Germinal center (tissue), 1 donor: ENCODE measurements at places on chromosomes 6 and 20.
A peak's percentile ranks its signal among the peaks of the same experiment; 100 is the strongest.

DNA sequence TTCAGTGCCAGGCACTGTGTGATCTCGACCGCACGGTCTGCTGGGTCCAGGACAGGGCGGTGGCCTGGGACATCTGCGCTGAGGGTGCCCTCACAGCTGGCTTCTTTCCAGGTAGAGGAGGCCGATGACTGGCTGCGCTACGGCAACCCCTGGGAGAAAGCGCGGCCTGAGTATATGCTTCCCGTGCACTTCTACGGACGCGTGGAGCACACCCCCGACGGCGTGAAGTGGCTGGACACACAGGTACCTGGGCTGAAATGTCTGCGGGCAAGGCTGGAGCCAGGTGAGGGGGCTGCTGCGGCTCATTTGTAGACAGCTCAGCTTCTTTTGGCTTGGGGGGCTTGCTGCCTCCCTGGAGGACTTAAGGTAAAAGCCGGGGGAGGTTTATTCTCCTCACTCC is 26.6 kb downstream of the PYGB start:
- no peak for DNase-seq

DNA sequence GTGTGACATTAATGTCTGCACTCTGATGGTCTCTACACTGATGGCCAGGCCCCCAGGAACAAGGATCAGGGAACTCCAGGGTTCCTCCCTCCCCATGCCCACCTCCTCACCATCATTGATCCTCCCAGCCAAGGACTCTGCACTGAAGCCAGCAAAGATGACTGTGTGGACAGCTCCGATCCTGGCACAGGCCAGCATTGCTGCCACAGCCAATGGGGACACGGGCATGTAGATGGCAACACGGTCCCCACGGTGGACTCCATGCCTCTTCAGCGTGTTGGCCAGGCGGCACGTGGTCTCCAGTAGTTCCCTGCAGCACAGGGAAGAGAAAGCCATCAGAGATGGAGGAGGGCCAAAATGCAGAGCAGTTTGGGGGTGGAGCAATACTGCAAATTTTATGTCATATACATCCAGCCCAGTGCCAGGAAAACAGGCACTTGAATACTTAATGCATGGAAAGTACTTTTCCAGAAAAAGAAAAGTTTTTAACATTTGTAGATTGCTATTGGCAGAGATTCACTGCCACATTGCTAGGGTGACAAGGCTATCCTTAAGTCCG is 27.2 kb downstream of the ACSS1 start:
- DNase-seq, result no peak

DNA sequence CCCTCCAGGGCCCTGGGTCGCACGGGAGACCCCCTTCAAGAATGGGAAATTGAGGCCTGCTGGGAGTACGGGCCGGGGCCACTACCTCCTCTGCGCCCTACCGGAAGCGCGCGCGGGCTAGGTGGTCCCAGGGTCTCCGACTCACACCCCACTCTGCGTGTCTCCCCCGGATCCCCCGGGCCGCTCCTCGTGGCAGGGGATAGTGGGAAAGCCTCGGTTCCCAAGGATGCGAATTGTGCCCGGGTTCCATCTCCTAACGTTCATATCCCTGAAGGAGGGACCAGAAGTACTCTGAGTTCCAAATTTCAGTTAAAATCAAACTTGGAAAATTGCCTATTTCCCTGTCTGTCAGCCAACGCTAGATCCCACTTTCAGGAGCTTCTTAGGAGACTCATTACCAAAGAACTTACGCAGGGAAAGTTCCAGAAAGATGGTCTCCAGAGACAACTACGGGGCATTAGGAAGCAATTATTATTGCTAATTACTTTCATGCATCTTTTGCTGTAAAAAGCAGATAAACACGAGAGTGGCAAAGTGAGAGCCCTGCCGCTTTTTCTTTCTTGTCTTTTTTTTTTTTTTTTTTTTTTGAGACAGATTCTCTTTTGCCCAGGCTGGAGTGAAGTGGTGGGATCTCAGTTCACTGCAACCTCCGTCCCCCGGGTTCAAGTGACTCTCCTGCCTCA is 858 bp downstream of the FAM83D start:
- DNase-seq, result peak; percentile 17

DNA sequence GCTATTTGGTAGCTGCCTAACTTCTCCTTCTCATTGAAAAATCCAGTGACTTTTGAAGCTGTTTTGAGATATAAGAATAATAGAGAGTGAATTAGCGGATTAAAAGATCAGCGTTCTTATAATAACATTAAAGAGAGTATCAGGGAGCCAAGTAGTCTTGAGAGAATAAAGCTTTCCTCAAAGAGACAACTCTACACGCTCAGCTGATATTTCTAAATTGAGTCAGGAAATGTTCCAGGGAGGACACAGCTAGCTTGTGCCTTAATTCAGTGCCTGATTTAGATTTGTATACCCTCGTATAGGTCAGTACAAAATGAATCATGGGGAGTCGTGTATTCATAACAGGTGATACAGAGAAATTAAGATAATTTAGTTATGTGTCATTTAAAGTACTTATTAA is 75.1 kb upstream of the QKI start:
- DNase-seq, result no peak

DNA sequence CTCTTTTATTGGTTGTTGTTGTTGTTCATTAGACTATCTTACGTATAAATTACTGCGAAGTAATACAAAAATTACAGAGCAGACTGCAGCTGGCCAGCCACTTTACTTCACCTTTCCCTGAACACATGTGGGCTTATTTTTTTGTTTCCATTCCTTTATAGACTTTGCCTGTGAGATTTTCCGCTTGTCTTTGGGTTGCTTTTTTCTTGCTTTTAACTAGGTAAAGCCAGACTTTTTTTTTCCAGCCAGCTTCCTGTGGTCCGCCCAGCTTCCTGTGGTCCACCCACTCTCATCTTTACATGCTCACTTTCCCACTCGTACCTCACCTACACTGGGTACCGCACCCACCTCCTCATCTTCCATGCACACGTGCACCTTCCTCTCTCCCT is 79.0 kb downstream of the IPCEF1 start:
- no peak for DNase-seq

DNA sequence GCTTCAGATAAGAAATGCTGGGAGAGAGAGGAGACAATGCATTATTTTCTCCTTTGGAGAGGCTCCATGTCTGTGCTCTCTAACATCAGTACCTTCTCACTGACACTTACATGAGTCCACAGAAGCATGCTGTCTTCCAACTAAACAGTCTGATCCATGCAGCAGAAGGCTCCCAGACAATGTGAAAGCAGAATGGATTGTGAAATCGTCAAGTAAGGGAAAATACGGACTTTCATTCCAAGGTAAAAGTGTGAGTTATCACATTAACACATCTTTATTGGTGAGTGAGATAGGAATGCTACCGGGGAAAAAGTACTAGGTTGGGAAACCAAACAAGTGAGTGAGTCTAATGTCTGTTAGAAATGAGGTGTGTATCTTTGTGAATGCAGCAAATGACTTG is 167.6 kb upstream of the KCNK16 start:
- DNase-seq, result no peak

DNA sequence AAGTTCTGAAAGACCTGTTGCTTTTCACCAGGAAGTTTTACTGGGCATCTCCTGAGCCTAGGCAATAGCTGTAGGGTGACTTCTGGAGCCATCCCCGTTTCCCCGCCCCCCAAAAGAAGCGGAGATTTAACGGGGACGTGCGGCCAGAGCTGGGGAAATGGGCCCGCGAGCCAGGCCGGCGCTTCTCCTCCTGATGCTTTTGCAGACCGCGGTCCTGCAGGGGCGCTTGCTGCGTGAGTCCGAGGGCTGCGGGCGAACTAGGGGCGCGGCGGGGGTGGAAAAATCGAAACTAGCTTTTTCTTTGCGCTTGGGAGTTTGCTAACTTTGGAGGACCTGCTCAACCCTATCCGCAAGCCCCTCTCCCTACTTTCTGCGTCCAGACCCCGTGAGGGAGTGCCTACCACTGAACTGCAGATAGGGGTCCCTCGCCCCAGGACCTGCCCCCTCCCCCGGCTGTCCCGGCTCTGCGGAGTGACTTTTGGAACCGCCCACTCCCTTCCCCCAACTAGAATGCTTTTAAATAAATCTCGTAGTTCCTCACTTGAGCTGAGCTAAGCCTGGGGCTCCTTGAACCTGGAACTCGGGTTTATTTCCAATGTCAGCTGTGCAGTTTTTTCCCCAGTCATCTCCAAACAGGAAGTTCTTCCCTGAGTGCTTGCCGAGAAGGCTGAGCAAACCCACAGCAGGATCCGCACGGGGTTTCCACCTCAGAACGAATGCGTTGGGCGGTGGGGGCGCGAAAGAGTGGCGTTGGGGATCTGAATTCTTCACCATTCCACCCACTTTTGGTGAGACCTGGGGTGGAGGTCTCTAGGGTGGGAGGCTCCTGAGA is at the start of gene HFE:
Gene HFE (plus strand): TSS at position 146 of the 832 bp plus-strand sequence. CDS start 12 bp downstream, at position 158.
- peak; percentile 45 for DNase-seq

DNA sequence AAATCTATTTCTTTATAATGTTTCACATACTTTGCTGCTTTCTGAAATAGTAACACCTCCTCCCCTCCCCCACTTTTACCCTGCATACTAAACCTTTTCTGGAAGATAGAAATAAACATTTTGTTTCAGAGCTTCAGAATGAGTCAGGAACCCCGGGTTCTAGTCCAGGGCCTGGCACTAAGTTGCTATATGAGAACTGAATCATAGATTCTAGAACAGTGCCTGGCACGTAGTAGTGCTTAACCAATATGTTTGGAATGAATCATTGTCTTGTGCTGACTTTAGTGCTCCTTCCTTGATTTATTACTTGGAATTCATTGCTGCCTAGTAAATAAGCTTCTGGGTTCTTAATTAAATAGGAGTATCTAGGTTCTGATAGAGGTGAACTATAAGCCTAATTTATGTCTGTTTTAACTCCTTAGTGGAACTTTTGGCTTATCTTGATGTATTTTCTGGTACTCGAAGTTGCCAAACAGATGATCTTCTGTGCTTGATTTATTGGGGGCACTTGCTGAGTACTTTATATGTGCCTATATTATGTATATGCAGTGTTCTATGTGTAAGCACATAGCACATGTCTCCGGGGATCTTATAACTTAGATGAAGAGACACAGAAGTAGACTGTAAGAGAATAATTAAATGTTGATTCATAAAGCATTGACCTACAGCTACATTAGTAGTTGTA is 18.6 kb downstream of the TAB2 start:
- DNase-seq, result no peak

- no peak for DNase-seq
These were observed 143.6 kb upstream of the TMEM170B start for GRCh38 chr6:11393713-11394627.

DNA sequence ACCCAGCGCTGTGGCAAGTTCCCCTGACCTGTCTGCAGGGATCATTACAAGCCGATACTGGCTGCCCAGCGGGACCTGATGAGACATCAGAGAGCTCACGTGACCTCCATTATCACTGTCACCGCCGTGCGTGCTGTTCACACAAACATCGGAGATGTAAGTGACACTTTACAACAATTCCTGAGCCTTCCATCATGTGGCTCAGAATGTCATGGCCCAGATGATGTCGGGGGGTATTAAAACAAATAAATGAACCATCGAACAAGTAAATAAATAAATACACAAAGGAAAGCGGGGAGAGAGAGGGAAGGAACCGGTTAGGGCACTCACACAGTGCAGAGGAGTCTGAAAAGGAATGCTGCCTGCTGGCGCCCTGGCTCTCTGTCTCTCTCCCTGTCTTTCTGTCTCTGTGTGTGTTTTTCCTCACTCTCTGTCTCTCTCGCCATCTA is 195.1 kb downstream of the BMP7 start:
- no peak for DNase-seq

DNA sequence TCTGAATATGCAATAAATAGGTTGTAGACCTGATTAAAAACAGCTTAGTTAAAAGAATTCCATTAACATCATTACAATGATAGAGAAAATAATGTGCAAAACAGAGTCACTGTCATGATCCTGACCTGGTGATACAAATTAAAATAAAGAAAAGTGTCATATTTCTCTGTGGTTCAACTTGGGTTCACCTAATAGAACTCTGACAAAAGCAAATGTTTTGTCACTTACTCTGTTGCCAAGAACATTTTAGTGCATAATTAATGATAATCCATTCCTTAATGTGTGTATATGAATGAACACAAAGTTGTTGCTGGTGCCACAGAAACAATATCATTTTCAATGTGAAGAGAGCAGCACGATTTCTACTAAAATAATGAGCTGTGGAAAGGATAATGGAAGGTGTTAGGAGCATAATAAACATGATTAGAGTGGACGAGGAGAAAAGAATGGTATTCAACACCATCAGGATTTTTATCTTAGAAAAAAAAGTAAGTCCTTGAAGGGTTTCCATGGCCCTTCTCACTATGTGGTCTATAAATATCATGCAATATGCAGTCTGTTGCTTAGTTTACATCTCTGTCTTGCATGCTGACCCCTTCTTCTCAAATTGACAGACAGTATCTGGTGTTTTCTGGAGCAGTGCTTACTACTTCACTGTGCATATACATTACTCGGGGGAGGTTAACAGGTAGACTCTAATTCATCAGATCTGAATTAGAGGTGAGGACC is 656.6 kb upstream of the MMS22L start:
- DNase-seq, result no peak

DNA sequence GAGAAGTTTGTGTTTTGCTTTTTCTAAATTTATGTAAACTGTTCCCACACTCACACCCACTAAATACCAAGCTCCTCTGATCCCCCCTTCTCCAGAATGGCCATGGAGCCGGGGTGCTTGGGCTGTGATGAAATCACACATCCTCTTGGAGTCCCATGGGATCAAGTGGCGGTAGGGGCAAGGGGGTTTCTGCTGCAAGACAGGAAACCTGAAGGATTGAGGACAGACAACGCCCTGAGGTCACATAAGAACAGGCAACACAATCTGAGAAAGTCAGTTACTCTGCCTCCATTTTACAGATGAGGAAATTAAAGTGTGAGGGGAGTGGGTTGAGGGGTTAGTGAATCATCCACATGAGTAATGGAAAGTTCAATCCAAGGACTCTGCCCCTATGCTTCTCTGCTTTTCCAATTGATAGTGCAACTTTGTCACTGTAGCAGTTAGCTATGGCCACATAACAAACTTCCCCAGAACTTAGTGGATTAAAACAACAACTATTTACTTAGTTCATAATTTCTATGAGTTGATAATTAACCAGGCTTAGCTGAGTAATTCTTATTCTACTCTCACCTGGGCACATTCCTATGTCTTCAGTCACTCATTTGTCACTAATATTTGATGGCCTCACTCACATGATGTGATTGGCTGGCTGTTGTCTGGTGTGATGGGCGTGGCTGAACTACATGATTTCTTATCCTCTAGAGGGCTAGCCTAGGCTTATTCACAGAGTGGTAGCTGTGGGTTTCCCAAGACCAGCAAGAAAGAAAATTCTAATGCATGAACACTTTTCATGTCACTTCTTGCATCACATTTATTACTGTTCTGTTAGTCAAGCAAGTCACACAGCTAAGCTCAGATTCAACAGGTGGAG is 311.1 kb upstream of the RNF24 start:
- no peak for DNase-seq
